ENCODE measurements at places on chromosomes 13 and 19.

GRCh38 chr13:96809366-96810096 is 184.7 kb downstream of the OXGR1 start:
- DNase-seq: no peak

DNA sequence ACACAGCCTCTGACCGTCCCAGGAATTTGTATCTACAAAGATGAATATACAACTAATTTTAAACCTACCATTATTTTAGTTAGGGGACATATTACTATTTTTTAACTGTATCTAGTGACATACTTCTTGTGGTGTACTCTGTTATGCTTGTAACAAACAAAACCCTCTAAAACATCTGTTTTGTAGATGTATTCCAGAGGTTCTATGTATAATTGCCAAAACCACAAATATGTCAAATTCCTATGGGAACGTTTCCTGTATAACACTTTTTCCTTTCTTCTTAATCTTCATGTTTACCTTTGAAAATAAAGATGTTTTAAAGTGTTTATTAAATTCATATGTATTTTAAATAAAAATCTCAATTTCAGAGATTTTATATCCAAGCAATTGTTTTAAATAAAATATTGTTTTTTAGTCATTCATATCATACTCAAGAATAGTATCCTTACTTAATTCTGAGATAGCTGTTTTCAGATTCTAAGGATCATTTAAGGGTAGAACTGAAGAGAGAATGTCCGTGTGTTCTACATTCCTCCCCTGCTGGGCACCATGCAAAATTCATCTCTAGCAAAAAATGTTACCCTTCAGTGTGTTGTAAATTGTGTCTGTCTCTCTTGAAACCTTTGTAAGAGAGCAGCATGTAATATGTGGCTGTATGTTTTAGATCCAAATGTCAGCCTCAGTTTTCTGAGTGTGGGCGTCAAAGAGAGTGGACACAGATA is 1327.7 kb downstream of the EFNB2 start:
- DNase-seq: no peak

DNA sequence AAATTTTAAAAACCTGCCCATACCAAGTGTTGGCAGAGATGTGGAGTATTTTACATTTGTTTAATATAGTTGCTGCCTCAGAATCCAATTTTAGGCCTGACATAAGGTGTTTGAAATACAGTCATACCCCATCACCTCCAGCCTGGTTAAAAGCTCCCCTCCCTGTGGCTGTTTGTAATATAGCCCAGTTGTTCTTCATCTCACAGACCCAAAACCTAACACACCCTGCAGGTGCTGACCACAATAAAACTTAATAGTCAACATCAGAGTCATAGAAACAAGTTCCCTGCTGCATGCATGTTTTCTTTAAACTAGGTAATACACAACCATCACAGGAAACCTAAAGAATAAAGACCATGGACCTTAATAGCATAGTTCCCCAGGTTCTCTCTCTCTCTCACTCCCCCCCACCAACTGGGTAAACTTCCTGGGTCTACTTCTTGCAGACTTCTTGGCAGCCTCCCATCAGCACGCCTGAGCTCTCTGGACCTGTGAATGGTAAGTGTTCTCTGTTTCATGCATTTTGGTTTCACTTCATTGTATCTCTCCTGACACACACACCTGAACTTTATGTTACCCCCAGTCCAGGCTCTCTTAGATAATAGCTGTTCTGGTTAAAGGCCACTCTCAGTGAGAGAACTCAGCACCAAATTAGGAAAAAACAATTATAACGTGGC is 1369.9 kb downstream of the EFNB2 start:
- DNase-seq: no peak

- DNase-seq: no peak
Observed at GRCh38 chr13:48816700-48817099, 159.0 kb upstream of the FNDC3A start.

- DNase-seq: no peak
Observed at GRCh38 chr19:40622773-40623075, 21.6 kb downstream of the LTBP4 start.

DNA sequence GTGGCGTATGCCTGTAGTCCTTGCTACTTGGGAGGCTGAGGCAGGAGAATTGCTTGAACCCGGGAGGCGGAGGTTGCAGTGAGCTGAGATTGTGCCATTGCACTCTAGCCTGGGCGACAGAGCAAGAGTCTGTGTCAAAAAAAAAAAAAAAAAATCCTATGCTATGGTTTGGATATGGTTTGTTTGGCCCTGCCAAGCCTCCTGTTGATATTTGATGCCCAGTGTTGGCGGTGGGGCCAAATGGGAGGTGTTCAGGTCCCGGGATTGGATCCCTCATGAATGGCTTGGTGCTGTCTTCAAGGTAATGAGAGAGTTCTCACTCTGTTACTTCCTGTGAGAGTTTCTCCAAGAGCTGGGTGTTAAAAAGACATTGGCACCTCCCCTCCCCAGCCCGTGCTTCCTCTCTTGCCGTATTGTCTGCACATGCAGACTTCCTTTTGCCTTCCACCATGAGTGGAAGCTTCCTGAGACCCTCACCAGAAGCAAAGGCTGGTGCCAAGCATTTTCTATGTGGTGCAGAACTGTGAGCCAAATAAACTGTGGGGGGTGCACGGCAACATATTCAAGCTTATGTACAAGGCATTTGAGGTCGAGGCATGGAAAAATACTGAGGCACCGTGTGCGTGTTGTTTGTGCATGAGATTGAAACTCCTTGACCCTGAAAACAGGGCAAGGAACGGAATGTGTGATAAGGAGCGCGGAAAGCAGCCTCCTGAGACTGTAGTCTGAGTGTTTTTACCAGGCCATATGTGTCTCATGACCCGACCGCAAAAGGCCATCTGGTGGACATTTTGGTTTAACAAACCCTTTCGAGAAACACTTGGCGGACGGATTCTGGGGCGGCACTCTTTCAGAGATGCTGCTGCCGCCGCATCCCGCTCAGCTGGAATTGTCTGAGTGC is 7.3 kb downstream of the SIGLEC9 start:
- DNase-seq: peak; percentile 51

DNA sequence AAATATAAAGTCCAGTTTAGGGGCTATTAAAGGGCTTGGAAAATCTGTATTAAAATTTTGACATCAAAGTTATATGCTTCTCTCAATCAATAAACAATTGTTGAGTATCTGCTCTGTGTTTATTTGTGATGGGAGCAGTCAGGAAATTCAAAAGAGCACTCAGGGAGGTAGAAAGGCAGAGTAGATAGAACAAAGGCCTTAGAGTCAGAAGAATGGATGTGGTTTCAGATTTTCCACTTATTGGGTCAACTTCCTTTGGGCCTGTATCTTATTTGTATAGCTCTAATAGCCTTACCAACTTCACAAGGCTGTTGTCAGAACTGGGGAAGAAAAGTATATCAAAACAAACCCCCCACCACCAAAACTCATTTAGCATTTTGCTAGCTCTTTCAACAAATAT is 302.6 kb downstream of the SPRY2 start:
- DNase-seq: no peak

DNA sequence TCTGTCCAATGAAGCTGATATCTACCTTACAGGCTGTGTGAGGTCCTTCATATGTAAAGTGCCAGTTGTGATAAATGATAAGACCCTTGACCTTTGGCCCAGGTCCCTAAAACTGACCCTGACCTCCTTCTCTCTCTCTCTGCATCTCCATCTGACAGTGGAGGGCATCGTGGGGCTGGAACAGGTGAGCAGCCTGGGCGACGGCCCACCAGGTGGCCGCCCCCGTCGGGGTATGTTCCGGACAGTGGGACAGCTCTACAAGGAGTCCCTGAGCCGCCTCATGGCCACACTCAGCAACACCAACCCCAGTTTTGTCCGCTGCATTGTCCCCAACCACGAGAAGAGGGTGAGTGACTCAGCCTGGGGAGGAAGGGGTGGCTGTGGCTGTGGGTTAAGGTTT is 53.7 kb downstream of the MYH14 start:
- DNase-seq: no peak

DNA sequence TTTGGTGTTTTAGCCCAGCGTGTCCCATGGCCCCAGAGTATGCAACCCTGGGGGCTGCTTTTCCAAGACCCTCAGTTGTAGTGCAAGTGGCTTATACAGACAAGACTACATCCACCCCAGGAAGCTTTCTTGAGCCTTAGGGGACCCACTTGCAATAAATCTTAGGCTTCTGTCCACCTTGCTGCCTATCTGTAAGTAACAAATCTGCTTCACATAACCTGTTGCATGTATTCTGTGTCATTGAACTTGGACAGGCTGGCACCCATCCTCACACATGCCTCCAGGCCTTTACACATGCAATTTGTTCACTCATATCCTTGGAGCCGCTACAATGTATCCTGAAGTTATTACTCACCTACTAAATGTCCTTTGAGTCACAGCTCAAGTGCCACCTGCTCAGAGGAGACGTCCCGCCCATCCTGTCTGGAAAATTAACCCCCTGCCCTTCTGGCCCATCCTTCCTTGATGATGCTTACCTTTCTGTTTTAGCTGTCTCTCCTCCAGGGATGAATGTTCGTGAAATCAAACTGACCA is 101.2 kb downstream of the ZNF536 start:
- no peak for DNase-seq

- no peak for DNase-seq
Observed at GRCh38 chr13:43574605-43575004, 212.2 kb downstream of the ENOX1 start.

DNA sequence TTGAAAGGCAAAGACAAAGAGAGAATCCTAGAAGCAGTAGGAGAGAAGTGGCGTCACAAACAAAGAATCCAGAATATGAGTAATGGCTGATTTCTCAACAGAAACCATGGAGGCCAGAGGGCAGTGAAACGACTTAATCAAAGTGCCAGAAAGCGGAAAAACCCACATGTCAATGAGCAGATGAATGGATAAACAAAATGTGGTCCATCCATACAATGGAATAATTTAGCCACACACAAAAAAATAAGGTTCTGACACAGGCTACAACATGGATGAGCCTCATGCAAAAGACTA is 52.2 kb upstream of the RANBP3 start:
- no peak for DNase-seq
